Erythroblast (primary cell): ENCODE measurements at places on chromosomes 7 and 10.

- DNase-seq: no peak
Observed at GRCh38 chr7:36606976-36607720, 117.1 kb downstream of the AOAH start.

DNA sequence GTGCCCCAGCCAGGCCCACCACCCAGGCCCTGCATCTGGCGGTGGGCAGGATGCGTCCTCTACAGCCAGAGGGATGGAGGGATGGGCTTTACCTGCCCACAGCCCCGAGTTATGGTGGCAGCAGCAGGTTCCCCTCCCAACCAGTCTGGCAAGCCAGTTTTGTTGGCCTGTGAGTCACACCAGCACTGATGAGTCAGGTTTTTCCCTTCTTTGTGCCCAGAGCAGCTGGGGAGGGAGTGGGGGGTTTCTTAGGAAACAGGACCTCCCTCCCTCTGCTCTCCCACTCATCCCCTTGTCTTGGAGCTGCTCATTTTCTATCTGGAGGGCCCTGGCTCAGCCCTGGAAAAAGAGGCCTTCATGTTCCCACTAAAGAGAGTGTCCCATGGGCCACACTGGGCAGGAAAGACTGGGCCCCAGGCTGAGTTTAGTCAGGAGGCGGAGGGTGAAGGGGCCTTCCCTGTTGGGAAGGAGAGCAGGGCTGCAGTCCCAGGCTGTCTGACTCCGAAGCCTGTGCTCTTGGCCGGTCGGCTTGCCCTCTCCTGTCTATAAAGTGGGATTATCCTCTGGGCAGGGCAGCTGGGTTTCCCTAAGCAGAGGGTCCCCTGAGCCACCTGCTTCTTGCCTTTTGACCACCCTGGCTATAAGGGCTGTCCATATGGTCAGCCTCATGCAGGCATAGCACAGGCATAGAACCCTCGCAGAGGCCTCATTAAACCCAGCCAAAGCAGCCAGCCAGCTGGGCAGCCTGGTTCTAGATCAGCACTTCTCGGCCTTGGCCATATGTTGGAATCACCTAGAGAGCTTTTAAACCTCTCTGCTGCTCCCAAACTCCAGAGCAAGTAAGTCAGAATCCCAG lies 30.2 kb upstream of the ANKRD2 start:
- no peak for DNase-seq

- DNase-seq: no peak
Observed at GRCh38 chr10:5595994-5596471, 70.4 kb downstream of the ASB13 start.

- DNase-seq: no peak
Observed at GRCh38 chr7:87032604-87033339, 26.7 kb downstream of the ELAPOR2 start.

DNA sequence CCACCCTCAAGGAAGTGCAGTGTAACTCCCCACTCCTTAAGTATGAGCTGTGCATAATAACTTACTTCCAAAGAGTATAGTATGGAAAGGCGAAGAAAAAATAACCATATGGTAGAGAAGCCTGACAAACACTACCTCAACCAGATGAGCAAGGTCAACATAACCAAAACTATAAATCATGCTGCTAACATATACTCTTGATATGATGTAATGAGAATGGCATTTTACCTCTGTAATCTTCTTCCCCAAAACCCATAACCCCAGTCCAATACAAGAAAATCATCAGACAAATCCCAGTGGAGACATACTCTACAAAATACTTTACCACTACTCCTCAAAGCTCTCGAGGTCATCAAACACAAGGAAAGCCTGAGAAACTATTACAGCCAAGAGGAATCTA lies 15.8 kb downstream of the OSBPL3 start:
- no peak for DNase-seq

DNA sequence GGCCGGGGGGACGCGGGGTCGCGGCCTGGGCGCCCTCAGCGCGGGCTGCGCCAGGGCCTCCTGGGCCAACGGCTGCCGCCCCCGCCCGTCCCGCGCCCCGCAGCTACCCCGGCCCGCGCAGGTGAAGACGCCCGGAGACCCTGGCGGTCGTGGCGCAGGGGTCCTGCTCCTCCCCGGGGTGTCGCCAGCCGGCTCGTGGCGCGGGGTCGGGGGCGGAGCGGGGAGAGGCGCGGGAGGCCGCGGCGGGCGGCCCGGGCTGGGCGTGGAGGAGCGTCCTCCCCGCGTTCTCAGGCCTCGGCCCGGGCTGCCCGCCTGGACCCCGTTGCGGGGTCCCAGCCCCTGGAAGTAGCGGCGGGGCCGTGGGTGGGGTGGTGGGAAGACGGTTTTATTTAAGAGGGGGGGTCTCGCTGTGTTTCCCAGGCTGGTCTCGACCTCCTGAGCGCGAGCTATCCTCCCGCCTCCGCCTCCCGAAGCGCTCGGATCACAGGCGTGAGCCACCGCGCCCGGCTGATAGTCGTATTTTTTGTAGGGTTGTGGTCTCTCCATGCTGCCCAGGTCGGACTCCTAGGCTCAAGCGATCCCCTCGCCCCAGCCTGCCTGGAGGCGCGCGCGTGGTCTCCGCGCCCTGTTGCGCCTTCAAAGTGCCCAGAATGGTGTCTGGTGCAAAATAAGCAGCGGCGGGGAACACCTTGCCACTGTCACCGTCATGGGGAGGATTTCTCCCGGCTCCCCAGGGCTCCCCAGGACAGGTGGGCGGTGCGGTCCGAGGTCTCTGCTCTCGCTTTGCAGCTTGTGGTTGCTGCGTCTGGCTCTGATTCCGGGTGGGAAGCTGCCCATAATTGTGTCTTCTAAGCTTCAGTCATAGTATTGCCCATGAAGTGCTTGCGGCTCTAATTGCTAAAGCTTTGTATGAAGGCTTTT lies 15.3 kb upstream of the SUN1 start:
- DNase-seq: peak; percentile 56
